ENCODE measurements at places on chromosomes 11 and 22.
A peak's percentile ranks its signal among the peaks of the same experiment; 100 is the strongest.

- peak; percentile 96 for DNase-seq
Observed at GRCh38 chr11:102268083-102268984, 49.0 kb upstream of the BIRC3 start.

- DNase-seq, result no peak
Observed at GRCh38 chr11:2507945-2508749, 63.3 kb downstream of the KCNQ1 start.

- DNase-seq, result no peak
Observed at GRCh38 chr11:1440496-1440895, 46.1 kb downstream of the MOB2 start.

- DNase-seq, result peak; percentile 13
Observed at GRCh38 chr22:33513388-33514338, 406.6 kb downstream of the LARGE1 start.

DNA sequence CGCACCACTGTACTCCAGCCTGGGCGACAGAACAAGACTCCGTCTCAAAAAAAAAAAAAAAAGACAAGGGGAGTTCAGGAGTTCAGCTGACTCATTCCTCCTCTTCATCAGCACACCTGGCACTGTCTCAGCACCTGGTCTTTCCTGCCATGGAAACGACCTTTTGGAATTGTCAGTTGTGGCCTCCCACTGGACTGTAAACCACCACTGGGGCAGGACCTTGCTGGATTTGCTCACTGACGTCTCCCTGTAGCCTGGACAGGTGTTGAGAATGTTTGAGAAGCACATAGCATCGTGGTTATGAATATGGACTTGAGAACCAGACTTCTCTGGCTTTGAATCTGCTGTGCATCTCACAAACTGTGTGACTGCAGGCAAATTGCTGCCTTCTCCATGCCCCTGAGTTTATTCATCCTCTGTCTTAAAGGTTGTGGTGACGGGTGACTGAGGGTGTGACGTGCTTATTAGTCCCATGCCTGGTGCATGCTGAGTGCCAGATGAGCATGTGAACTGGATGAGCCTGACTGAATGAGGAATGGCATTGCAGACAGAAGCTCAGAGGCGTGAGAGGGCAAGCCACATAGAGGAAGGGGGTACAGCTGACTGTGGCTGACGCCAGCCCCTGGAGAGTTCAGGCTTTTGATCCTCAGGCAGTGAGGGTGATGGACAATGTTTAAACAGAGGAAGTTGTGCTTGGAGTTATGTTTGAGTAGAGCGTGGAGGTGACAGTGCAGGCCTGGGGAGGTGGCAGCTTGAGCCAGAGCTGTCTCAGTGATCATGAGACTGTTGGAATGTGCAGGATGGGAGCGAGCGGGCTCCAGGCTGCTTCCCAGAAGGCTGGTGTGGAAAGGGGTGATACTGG is 12.7 kb downstream of the TOM1 start:
- DNase-seq, result peak; percentile 99

DNA sequence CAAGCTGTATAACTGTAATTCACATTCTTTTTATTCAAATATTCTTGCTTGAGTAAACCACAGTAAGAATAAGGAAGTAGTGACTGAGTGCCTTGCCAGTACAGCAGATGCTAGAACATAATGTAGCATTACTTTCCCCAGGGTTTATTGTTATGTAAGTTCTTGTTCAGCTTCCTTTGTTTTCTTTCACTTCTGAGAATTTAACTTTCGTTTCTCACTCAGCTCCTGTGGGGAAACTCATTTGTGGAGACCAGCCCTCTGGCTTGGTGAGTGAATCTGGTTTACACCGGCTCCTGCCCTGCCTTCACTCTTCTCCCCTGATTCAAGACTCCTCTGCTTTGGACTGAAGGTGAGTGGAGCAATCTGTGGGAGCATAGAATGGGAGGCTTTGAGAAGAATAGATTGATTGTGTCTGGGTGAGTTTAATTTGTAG is at the start of gene TRIM22:
TRIM22 (plus strand) TSS at position 240 of the 433 bp plus-strand sequence. CDS start 6,443 bp downstream, outside the sequence.
- DNase-seq, result peak; percentile 78

- DNase-seq, result peak; percentile 57
Observed at GRCh38 chr11:64318766-64319761, 1.1 kb downstream of the PRDX5 start.

GRCh38 chr22:46421267-46421666 is 85.8 kb downstream of the TRMU start:
- DNase-seq, result no peak

DNA sequence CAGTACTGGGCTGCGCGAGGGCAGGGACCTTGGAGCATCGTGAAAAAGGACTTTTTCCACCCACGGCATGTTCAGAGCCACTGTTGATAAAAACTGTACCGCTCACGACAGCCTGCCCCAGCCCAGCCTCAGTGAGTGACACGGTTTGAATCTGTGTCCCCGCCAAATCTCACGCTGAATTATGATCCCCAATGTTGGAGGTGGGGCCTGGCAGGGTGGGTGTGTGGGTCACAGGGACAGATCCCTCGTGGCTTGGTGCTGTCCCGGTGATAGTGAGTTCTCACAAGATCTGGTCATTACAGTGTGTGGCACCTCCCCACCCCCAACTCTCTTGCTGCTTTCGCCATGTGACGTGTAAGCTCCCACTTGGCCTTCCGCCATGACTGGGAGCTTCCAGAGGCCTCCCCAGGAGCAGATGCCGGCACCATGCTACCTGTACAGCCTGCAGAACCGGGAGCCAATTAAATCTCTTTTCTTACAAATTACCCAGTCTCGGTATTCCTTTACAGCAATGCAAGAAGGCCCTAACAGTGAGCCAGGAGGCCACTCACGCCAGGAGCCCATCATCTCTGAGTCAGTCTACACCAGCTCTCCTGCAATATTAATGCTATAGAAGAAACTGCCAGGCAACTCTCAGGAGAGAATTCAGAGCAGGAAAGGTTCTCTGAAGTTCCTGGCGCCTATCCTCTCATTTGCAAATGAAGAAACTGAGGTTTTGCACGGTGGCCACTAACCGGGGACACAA is 1.3 kb downstream of the TOLLIP start:
- DNase-seq, result no peak

DNA sequence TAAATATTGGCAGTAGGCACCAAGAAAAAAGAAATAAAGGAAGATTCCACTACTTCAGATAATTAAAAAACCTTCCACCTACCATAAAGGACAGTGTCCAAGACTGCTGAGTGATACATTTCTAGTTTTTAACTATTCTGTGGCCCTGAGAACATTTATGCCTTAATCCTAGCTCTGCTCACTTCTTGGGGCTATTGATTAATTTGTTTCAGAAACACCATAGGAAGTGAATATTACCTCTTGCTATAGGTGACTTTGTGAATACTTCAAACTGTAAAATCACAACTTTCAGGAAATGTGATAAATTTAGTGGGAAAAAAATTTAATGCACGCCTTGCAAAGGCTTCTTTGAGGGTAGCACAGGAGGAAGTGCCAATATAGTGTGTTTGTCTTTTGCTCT is 35.2 kb downstream of the NF2 start:
- no peak for DNase-seq

- DNase-seq, result no peak
Observed at GRCh38 chr11:134660416-134660815, 248.4 kb upstream of the B3GAT1 start.

DNA sequence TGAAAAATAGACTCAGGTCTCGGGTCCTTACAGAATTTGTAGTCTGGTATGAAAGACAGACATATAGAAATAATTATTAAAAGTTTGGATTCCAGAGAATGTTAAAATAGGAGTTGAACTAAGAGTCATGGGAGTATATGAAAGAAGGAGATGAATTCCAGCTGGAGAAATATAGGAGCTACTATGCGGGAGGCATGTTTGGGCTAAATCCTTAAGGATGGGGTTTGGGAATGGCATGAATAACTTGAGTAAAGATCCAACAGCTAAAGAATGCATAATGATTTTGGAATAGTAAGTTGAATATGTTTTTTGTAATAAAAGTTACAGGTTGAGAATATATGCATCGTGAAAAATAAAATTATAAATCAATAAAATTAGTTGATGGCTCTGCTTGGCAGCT is 129.4 kb upstream of the SLC5A12 start:
- DNase-seq, result no peak

GRCh38 chr11:110425751-110426545 is 3.8 kb upstream of the FDX1 start:
- no peak for DNase-seq

GRCh38 chr11:20464518-20464917 is 77.0 kb downstream of the PRMT3 start:
- peak; percentile 46 for DNase-seq

GRCh38 chr11:71478528-71478840 is 25.5 kb downstream of the NADSYN1 start:
- no peak for DNase-seq

DNA sequence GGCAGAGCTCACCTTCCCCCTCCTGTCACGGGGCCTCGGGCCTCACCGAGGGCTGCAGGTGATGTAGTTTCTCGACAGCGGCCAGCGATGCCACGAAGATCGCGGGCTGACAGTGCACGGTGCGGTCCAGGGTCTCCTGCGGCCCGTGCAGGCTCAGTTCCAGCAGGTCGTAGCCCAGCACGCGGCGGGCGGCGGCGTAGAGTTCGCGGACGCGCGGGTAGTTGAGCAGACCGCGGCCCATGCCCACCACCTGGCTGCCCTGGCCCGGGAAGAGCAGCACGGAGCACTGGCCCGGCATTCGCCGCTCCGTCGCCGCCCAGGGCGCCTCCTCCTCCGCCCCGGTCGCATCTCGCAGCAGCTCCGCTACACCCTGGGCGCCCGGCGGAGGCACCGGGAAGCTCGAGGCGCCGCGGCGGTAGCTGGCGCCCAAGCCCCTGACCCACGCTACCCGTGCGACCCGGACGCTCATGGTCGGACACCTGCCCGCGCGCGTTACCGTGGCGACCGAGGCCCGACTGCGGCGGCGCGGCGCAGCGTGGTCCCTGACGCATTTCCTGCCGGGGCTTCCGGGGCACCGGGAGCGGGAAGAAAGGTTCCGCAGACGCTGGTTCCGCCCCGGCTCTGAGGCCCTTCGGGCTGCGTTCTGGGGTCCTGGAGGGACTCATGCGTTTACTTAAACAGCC is at the start of gene MCAT:
MCAT (minus strand) TSS at position 519 of the 683 bp plus-strand sequence; CDS start at position 469, 50 bp downstream.
- DNase-seq, result peak; percentile 94

GRCh38 chr11:28535677-28536076 is 427.5 kb downstream of the METTL15 start:
- DNase-seq, result no peak

DNA sequence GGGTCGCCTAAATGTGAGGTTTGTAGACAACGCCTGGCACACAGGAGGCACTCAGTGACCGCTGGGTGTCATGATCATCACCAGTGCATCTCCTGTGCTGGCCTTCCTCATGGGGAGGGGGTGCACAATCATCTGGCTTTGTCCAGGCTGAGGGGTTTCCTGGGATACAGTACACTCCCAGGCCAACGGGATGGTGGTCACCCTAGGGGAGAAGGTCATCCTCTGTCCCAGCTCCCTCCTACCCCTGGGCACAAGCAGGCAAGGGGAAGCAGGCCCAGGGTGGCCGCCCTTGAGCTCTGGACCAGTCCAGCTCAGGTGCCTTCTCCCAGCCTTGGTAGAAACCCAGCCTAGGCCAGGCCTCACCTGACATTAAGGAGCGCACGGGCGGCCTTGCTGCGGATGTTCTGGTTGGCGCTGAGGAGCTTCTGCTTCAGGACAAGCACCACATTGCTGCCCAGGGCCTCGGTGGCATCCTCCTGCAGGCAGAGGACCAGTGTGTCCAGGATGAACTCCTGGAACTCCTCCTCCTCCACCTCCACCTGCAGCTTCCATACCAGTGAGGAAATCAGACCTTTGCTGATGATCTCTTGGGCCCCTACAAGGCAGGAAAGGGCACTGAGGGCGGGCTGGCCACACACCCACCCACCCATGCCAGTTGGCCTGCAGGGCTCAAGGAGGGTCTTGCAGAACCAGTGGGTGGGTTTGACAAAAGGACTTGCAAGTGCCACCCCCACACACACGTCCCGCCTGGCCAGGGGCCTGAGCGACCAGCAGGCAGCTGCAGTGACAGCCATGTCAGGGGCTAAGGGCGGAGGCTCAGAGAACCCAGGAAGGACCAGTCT is 6.6 kb upstream of the GNAZ start:
- no peak for DNase-seq

DNA sequence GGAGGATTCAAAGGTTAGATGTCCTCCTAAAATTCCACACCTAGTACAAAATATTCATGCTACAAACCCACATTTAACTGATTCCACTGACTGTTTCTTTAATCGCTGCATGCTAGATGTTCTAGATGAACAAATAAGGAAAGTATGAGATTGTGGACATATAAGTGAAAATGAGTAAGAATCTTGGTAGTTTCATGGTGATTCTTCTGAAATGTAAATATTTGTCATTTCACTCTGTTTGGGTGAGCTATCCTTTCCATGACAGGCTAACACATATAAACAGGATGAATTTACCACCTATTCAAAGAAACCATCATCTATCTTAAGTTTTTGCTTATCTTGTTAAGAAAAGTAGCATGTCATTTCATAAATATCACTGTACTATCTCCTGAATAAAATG is 14.8 kb downstream of the OR5B3 start:
- no peak for DNase-seq

DNA sequence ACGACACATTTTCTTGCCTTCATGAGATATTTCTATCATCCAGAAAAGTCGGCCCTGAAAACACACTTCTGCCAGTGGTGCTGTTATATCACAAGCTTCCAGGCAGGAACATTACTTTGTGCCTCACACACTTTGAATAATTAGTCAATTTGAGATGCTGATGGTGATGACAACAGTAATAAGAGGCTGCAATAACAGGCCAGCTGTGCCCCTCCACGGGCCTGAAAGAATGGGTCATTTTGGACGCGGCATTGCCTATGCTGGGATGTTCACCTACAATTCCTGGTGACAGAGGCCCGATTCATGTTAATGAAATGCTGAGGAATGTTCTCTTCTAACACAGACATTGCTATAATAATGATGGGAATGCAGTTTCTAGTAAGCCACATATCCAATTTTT is 463.8 kb upstream of the KIRREL3 start:
- DNase-seq, result no peak

GRCh38 chr11:76857781-76858410 is 2.8 kb upstream of the ACER3 start:
- DNase-seq, result no peak

DNA sequence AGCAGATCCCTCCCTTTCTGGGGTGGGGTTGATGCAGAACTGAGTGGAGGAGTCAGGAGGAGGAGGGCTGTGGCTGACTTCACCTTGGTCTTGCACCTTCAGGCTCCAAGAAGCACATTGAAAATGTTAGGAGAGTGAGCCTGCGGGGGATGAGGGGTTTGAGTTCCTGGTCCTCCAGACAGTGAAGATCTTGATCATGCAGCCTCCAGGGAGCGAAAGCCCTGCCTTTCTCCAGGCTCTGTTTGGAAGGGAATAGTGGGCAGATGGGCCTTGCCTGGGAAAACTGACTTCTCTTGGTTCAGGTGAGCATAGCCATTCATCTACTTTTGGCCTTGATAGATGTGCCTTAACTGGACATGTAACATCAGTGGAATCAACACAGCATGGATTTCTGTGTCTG is 267.6 kb upstream of the B3GAT1 start:
- DNase-seq, result no peak

DNA sequence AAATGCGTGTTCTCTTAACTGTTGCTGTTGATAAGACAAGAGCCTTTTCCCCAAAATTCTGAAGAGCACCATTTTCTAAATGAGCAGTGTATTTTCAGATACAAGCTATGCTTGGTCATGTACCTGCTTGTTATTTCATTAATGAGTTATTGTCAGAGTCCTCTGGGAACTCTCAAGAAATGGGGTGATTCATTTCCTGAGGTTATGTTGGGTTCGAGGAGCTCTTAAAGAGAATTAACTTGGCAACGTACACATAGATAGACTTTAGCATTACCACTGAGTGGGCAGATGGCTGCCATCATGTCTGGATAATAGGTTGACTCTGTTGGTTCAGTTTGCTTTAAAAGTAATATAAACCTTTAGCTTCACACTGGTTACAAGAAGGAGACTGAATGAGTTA is 87.9 kb upstream of the SORL1-AS1 start:
- no peak for DNase-seq

Measured in small intestine (tissue), 16 donors.